ENCODE measurements at places on chromosomes 13 and 19.

GRCh38 chr19:13579388-13580060, 73.2 kb upstream of the CACNA1A start:
- DNase-seq: no peak

DNA sequence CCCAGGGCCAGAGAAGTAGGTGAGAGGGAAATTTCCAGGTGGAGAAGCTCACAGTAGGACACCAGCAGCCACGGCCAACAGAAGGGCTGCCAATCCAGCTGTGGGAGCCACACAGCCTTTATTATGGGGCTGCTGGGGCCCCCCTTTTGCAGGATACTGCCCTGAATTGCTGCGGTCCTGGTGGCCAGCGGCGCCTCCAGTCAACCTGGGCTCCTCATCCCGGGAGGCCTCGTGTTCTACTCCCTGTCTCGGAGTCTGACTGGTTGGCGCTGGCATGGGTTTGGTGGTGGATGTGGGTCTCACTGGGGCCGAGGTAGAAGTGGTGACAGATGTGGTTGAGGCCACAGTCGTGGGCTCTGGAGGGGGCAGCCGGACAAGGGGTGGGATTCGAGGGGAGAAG, 4.1 kb downstream of the LYPD3 start:
- DNase-seq: no peak

GRCh38 chr19:32692727-32693061, 1.1 kb downstream of the NUDT19 start:
- DNase-seq: no peak

DNA sequence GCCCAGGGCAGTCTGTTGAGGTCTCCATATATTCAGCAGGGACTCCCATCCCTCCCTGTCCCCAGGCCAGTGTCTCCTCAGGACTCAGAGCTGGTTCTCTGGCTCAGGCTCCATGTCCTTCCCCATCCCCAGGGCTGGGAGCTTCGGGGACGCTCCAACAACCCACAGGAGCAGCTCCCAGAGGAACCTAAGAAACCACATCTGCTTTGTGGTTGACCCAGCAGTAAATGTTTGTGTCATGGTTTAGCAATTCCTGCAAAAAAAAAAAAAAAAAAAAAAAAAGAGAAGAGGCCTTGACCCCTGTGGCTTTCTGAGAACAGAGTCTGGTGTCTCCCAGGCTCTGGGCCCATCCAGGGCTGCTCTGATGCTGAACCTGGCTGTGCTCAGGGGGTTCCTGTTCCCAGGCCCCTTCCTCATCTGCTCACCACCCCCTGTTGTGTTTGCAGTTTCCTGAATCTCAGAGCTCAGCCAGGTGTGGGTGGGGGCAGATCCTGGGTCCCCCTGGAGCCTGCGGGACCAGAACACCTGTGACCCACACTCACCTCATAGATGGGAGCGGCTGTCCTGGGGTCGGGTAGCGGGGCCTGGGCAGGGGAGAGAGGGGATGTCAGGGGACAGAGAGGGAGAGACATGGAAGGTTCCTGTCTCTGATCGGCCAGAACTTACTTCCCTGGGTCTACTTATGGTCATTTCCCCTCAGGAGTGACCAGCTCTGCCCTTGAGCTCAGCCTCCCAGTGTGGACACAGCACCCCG, 25.2 kb upstream of the CEACAM1 start:
- no peak for DNase-seq

DNA sequence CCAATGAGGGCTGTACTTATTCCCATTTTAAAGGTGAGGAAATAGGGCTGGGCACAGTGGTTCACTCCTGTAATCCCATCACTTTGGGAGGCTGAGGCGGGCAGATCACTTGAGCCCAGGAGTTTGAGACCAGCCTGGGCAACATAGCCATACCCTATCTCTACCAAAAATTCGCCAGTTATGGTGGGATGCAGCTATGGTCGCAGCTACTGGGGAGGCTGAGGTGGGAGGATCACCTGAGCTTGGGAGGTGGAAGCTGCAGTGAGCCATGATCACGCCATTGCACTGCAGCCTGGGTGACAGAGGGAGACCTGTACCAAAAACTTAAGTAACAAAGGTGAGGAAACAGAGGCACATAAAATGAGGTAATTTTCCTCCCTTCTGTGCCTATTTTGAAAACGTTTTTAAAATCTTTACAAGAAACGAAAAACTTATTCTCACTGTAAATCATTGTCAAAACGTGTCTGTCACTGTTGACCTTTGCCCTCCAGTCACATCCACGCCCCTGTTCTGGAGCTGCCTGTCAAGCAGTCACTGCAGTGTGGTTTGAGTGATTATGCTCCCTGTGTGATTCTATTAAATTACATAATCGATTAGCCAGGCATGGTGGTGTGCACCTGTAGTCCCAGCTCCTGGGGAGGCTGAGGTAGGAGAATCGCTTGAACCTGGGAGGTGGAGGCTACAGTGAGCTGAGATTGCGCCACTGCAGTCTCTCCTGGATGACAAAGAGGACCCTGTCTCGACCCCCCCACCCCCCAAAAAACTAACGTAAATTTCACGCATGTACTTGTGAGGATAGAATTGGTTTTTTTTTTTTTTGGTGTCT, 12.5 kb downstream of the NOP53 start:
- DNase-seq: no peak

GRCh38 chr19:55676889-55677505, 2.0 kb downstream of the EPN1 start:
- no peak for DNase-seq

Data from CD4-positive, alpha-beta T cell treated with Interleukin-12 subunit alpha and Interleukin-12 subunit beta, for 1 hour (primary cell).